Activated CD4-positive, alpha-beta T cell treated with anti-CD3 and anti-CD28 coated beads, Interleukin-2, amount 50 U/mL, for 4 hours (primary cell): ENCODE measurements at places on chromosomes 1 and 21.
A peak's percentile ranks its signal among the peaks of the same experiment; 100 is the strongest.

GRCh38 chr1:41617336-41617735 lies 132.9 kb upstream of the EDN2 start:
- no peak for DNase-seq

DNA sequence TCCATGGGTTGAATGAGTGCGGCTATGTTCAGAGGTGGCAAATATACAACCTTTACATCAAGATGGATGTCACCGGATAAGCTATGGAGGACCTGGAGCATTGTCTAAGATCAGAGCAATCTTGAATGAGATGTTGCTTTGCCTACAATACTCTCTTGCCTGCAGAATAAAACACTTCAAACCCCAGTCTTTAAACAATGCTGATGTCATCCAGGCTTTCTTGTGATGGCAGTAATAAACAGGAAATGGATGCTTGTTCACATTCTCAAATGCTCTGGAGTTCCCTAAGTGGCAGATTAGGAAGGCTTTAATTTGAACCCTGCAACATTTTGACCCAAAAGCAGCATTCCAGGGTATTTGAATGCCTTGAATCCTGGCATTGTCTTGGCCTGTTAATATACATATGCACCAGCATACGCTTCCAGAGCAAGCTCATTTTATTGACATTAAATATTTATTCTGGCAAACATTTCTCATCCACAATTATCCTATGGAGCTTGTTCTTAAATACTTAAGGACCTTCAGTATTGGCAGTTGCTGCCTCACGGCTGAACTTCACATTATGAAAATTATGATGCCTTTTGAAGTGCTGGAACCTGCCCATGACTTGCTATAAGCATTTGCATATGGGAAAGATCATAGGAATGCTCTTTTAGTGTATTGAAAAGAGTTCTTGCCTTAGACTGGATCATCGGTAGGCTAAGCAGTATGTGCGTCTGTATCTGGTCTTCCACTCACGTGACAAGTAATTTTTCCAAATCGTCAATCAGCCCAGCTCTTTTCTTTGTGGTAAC lies 422.7 kb downstream of the SIPA1L2 start:
- no peak for DNase-seq

DNA sequence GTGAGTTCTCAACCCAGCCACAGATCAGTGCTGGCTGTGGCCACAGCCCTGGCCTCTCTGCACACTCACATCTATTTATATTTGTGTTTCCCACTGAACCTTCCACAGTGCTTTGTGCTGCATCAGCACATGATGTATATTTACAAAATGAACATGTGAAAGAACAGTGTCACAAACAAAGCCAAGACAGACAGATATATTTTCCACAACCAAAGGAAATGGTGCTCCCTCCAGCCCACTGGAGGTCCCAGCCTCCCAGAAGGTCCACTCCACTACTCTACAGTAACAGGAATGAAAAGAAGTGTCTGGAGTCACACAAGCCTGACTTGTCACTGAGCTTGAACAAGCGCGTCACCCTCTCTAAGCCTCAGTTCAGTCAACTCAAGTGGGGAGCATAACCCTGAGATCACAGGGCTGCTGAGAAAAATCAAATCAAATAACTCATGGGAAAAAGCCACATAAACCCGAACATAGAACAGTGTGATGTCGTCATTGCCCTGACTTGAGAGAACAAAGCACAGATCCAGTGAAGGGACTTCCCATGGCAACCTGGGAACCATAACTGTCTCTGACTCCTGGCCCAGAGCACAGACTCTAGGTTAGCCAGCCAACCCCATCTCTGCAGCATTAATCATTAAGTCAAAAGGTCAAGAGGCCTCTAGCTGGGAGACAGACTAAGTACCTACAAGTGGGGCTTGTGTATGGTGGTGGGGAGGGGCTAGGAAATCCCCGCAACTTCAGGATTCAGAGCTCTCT lies 121.2 kb downstream of the TRABD2B start:
- no peak for DNase-seq

DNA sequence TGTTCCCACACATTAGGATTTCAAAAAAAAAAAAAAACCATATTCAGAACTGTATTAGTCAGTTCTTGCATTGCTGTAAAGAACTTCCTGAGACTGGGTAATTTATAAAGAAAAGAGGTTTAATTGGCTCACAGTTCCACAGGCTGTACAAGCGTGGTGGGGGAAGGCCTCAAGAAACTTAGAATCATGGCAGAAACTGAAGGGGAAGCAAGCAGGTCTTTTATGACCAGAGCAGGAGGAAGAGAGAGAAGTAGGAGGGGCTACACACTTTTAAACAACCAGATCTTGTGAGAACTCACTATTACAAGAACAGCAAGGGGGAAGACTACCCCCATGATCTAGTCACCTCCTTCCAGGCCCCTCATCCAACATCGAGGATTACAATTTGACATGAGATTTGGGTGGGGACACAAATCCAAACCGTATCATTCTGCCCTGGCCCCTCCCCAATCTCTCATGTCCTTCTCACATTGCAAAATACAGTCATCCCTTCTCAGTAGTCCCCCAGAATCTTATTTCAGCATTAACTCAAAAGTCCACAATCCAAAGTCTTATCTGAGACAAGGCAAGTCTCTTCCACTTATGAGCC lies 51.8 kb downstream of the POU2F1 start:
- no peak for DNase-seq

GRCh38 chr1:24955161-24955560 lies 25.1 kb upstream of the RUNX3 start:
- DNase-seq = peak; percentile 68

- DNase-seq = no peak
These were observed 80.8 kb downstream of the SLC45A1 start for GRCh38 chr1:8398677-8399076.

- no peak for DNase-seq
These were observed 113.1 kb upstream of the ESRRG start for GRCh38 chr1:216836316-216836715.
